ENCODE measurements at places on chromosomes 3 and 15. TPM values are rescaled to one million over a fixed set of nuclear protein-coding genes. Genes with fewer than 3 reads are reported as not detected.

Gene LRRC15
- 0.55 TPM for total RNA-seq

Gene MESP2
- total RNA-seq = 0.75 TPM

Gene SH2D7
- total RNA-seq = not detected

Gene CA12
- 128 TPM for total RNA-seq

Gene SPATA12
- 0.11 TPM for total RNA-seq

Gene GOLGA8O
- 1.7 TPM for total RNA-seq

Gene ACAN
- total RNA-seq = 3.0 TPM

Gene SPINT1
- 0.66 TPM for total RNA-seq

Gene CLEC3B
- 0.25 TPM for total RNA-seq

Gene CELF6
- total RNA-seq = 0.37 TPM

Gene AADACL2
- total RNA-seq = not detected

Gene SLC27A2
- 0.22 TPM for total RNA-seq

Gene ARPIN
- 12.2 TPM for total RNA-seq

Gene DNAJB8
- not detected for total RNA-seq

Gene GREM1
- total RNA-seq = 684 TPM

Gene RLBP1
- total RNA-seq = not detected

Gene CLDN16
- total RNA-seq = not detected

Gene DNASE1L3
- not detected for total RNA-seq

Gene PLA2G4E
- total RNA-seq = not detected

Gene ACKR4
- 1.5 TPM for total RNA-seq

Gene STAC
- total RNA-seq = 7.7 TPM

Gene SCAANT1
- total RNA-seq = not detected

Gene UBL7
- 29.5 TPM for total RNA-seq

Gene TMC3
- total RNA-seq = not detected

Gene GATM
- total RNA-seq = 0.44 TPM

Gene DOCK3
- 0.12 TPM for total RNA-seq

Gene SRGAP3
- 3.1 TPM for total RNA-seq

Gene IQCF5
- total RNA-seq = not detected

Gene MOBP
- total RNA-seq = under 0.01 TPM

Gene REC114
- not detected for total RNA-seq

Gene LMLN
- 10.0 TPM for total RNA-seq

Gene SHC4
- total RNA-seq = 1.7 TPM

Gene PRICKLE2
- 28.5 TPM for total RNA-seq

Gene TMEM207
- not detected for total RNA-seq

Gene EIF4E3
- total RNA-seq = 1.2 TPM

Gene LYZL4
- not detected for total RNA-seq

Gene IGSF11
- not detected for total RNA-seq

Gene FHIT
- total RNA-seq = 2.1 TPM

Gene CFAP91
- total RNA-seq = 0.77 TPM

Gene C3orf70
- 1.4 TPM for total RNA-seq

Gene IL5RA
- total RNA-seq = not detected

Gene CCR1
- 0.87 TPM for total RNA-seq

Gene FOXB1
- total RNA-seq = not detected

Gene FAM174B
- 1.00 TPM for total RNA-seq
